ENCODE measurements at places on chromosomes 12 and 14.
A peak's percentile ranks its signal among the peaks of the same experiment; 100 is the strongest.

DNA sequence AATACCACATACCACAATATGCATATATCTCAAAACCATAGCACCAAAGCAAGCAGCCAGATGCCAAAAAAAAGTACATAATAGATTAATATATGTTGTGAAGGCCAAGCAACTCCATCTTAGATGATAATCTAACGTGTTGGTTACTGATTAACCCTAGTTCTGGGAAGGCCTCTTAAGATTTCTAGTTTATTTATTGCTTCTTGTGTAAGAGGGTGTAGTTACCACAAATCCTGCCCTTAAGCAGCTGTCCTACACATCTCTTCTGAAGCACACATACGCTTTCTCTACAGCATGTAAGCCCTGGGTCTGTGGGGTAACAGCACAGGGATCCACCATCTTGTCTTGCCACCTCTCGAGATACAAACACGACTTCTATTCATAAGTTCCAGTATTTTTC, 236.8 kb upstream of the AVPR1A start:
- DNase-seq: no peak

DNA sequence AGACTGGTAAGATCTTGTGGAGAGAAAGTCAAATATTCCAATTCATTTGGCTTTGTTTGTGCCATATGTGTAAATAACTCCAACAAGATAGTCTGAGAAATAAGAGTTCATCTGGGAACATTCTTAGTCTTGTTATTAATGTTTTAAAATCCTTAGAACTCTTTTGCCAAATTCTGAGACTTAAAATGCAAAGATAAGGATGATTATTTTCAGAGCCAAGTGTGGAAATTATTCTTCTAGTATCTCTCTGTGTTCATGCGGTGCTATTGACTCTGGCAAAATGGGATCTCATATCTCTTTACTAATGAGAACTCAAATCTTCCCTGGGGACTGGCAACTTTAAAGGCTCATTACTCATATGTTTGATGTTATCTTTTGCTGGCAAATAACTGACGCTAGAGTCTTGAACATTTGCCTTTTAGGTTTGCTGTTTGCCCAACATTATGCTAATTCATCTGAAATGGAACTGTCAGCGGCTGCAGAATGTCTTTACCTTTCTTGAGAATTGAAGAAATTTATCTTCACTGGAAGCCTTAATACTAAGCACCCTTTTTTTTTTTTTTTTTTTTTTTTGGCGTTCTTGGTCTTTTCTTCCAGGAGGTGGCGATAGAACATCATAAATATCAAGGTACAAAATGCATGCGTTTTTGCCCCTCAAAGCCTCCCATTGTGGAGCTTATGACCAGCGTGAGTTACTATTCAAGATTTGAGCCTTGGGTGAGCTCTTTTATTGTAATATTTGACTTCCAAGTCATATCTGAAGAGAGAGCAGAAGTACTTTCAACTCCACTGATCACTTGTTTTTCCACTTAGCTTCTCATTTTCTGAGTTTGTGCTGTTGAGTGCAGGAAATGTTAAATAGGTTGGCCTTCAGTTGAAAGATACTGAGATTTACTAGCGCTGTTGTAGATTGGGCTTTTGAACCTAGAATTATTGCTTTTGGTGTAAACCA, 86.5 kb downstream of the CAND1 start:
- DNase-seq: no peak

DNA sequence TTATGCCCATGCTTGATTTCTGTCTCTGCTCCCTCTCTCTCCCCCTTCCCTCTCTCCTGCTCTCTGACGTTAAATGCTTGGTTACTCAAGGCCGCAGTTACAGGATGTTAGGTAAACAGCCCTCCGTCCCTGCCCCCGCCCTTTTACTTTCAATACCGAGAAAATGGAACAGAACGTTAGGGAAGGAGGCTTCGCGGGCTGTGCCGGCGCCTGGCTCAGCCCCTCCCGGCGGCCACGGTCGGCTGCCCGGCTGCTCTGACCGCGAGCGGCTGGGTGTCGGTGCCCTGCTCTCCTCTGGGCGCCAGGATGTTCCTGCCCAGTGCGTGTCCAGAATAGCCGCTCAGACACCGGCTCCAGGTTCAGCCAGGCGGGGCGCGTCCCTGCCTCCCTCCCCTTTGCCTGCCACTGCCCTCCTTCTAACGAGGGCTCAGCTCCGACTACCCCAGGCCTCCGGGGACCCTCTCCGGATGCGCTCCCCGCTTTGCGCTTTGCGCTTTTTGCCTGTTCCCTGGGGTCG, 166.1 kb downstream of the ADCK1 start:
- DNase-seq: no peak

DNA sequence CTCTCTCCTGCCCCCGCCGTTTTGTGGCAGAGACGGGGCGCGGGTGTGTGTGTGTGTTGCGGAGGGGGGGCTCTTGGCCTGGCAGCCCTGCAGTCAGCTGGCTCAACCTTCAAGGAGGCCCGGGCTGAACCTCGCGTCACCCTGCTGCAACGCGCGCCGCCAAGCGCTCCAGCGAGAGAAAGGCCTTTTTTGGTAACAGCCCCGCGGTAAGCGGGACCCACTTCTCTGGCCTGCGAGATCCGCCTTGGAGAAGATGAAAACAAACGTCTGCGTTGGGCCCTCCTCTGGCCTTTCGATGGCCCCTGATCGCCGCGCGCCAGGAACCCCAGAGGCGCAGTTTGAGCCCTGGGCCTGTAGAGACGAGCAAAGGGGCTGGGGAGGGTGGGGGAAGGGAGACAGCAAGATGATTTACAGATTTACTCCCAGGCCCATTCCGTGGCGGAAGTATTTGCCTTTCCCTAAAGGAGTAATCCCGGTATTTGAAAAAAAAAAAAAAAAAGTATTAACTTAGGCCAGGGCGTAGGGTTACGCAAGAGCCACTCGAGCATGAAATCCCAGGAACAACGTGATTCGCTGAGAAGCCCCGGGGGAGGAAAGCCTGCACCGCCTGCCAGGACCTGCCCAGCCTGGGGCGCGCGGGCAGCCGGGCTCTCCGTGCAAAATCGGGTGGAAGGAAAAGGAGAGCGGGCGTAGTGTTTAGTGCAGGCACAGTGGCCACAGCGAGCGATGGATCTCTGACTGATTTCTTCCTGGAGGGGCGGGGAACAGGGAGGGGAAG, 4.5 kb upstream of the IRF2BPL start:
- DNase-seq: peak; percentile 63

GRCh38 chr12:51419425-51420193, 5.0 kb upstream of the SLC4A8 start:
- no peak for DNase-seq

- DNase-seq: no peak
These were observed 188.2 kb upstream of the DYRK2 start for GRCh38 chr12:67460388-67460787.

- DNase-seq: no peak
These were observed 521.8 kb downstream of the RMST start for GRCh38 chr12:97984436-97984835.

DNA sequence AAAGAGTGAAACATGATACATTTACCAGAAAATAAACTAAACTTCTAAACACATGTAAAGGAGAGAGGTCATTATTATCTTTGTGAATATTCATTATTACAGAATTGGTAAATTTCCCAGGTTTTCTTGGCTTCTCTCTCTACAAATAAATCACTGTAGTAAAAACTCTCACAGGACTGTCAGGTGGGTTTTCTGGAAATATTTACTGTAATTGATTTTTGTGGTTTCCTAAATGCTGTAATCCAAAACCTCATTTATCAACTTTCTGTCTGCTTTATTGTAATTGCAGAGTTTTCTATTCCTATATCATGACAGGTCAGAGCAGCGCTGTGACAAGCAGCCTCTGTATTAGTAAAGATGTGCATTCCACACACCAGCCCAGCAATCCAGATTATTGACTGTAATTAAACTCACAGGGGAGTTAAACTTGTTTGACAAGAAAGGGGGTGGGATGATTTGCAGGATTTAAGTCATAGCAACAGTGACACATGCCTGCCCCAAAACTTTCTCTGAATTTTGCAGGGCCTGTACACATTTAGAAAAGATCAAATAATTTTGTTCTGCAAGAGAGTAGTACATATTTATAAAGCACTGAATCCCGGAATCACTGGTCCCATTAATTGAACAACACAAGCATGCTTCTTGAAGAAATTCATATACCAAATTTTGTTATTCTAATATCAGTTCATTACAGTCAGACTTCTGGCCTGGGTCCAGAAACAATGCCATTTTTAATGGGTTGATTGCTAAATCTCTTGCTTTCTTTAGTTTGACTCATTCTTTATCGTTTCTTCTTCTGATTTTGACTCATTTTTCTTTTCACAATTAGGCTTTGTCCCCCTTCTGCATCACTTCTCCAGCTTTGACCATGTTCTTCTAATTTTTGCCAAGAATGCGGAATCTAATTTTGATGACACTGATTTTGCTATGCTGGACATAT, 42.2 kb downstream of the PTPRO start:
- DNase-seq: no peak

GRCh38 chr14:102389246-102389645, 26.5 kb downstream of the TECPR2 start:
- DNase-seq: no peak

DNA sequence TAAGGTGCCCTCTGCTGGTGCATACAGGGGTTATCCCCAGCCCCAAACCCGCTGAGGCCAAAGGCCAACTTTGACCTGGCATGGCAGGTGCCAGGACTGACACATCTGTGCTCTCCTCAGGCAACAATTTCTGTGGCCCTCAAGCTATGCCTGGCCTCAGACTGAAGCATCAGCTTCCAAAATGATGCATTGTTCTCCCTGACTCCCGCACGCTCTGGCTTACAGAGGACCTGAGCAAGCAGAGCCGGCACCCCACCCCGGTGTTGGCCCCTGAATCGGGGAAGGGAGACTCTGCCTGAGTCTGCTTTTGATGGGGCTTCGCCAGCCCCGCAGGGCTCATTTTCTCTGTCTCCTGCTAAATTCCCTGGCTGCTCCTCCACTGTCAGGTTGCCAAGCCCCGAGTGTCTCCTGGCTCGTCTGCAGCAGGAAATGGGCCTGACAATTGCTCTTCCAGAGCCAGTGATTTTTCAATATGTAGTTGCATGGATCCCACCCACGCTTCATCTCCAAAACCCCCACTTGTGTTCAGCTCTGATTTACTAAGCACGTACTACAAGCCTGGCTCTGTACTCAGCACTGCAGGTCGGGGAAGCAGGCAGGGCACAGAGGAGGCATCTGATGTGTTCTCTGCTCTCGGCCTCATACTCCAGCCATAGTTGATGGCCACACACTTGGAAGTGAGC, 126.1 kb downstream of the SLC38A6 start:
- DNase-seq: no peak

GRCh38 chr12:52655720-52656124, 3.7 kb upstream of the KRT2 start:
- no peak for DNase-seq

GRCh38 chr14:102471921-102472790, 37.4 kb downstream of the ANKRD9 start:
- DNase-seq: no peak

DNA sequence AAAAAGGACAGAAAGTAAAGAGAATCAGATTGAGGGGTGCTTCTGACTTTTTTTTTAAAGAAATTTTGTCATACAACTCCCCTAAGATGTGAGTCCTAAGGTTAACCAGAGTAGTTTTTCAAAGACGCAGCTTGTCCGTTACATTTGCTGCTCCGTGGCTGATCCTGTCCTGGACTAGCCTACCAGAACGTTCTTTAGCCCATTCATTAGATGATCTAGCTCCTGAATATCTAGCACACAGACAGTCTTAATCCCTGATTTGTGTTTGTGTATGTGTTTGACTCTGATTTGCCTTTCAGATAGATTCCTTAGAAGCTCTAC, 60.3 kb downstream of the SAMD4A start:
- DNase-seq: no peak

DNA sequence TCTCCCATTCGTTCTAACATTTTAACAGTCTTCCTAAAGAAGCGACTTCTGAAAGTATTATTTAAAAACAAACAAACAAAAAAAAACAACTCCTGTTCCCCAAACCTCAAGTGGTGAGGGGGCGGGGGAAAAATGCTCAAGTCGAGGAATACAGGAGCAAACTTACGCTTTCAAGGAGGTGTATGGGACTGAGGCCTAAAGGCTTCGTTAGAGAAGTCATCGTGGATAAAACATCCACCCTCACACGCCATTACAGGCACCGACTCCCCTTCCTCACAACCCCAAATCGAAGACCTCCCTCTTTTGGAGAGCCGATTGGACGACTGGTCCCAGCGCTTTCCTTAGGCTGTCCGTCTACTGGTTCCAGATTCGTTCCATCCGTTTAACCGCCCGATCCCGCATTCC, 693 bp downstream of the CBX5 start:
- DNase-seq: no peak

DNA sequence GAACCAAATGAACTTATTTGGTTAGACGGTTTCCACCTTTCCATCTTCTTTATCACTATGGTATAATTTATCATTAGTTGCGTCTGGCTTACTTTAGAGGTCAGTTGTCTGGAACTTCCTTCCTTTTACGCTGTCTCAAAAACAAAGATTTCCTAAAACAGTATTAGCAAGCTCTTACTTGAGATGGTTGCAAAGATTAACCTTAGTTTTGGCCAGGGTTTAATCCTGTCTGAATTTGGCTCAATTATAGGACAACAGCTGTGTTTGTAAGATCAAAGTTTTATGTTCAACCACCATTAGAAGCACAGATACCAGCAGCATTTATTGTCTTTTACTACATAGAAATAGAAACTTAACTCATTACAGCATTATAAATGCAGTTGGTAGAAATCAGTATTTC, 7.9 kb upstream of the WASHC3 start:
- DNase-seq: no peak

DNA sequence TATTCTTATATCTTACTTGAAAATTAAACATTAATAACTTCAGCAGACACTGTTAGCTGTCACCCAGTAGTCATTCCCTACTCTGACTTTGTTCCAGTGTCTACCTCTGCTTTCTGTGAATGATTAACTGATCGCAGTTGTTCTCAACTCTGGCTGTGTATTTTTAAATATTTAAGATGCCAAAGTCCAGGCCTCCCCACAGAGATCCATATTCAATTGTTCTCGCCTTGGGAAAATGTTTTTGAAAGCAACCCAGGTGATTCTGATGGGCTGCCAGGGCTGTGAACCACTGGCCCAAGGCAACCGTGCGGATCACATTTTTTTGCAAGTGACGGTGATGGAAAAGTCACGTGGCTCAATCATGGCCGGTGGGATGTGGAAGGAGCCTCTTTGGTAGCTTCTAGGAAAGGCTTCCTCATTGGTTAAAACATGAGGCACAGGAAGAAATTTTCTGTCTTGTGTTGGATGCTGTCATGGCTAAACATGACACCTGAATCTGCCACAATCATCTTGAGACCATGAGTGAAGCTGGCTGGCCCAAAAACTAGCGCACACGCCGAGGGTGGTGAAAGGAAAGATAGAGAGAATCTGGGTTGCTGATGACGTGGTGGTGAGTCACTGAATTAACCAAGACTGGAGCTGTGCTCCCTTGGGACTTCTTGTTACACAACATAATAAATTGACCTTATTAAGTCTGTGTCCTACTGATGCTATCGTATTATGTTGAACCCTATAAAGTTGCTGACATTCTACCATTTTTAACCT, 37.2 kb downstream of the RDH12 start:
- DNase-seq: no peak

- DNase-seq: no peak
These were observed 80.0 kb downstream of the PRIMA1 start for GRCh38 chr14:93708311-93708734.

- DNase-seq: no peak
These were observed 38.5 kb downstream of the NT5DC3 start for GRCh38 chr12:103802586-103802886.

GRCh38 chr12:77640356-77640755, 190.3 kb upstream of the NAV3 start:
- DNase-seq: no peak

GRCh38 chr12:63888908-63889635, 44.6 kb downstream of the SRGAP1 start:
- no peak for DNase-seq

Data from activated CD4-positive, CD25-positive, alpha-beta regulatory T cell treated with anti-CD3 and anti-CD28 coated beads, Interleukin-2, amount 50 U/mL, for 72 hours (primary cell).